ENCODE measurements at places on chromosomes 4 and X.

DNA sequence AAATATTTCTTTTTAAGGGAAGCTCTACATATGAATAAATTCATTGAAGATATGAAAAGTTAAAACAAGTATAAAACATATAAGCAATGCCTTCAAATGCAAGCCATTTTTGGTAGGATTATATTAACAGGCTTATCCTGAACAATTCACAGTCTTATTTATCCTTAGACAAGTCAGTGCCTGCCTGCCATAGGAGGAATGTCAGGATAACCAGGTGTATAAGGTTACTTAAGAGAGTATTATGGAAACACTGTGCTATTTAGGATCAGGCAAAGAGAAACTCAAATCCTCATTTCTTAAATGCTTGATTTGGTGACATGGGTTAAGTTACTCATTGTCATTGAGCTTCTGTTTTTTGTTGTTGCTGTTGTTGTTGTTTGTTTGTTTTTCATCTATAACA lies 2029.9 kb upstream of the AGA start:
- DNase-seq: no peak

- no peak for DNase-seq
Measured at GRCh38 chrX:16239211-16239610, 71.9 kb downstream of the MAGEB17 start.

- no peak for DNase-seq
Measured at GRCh38 chr4:127868196-127868595, 12.5 kb upstream of the PLK4 start.

GRCh38 chr4:78217557-78217956 lies 160.4 kb downstream of the FRAS1 start:
- no peak for DNase-seq

GRCh38 chrX:110692866-110693265 lies 102.8 kb downstream of the CHRDL1 start:
- DNase-seq: no peak

DNA sequence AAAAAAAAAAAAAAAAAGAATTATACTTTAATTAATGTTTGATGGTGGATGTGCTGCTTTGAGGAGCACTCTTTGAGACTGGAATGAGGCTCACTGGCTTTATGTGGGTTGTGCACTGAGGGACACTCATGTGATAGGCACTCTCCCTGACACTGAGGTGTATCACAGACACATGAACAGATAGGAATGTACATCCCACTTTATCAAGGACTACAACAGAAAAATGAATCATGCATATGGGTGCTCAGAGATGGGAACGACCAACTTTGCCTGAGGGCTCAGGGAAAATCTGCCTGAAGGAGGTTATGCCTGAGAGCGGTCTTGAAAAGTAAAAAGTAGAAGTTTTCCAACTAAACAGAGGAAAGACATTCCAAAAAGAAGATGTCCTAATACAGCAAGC lies 97.7 kb upstream of the RBPJ start:
- DNase-seq: no peak

GRCh38 chr4:141713185-141713584 lies 76.8 kb downstream of the IL15 start:
- DNase-seq: no peak

- DNase-seq: no peak
Measured at GRCh38 chrX:72081605-72082320, 50.0 kb downstream of the RTL5 start.

- DNase-seq: no peak
Measured at GRCh38 chr4:19850909-19851308, 400.8 kb upstream of the SLIT2 start.

DNA sequence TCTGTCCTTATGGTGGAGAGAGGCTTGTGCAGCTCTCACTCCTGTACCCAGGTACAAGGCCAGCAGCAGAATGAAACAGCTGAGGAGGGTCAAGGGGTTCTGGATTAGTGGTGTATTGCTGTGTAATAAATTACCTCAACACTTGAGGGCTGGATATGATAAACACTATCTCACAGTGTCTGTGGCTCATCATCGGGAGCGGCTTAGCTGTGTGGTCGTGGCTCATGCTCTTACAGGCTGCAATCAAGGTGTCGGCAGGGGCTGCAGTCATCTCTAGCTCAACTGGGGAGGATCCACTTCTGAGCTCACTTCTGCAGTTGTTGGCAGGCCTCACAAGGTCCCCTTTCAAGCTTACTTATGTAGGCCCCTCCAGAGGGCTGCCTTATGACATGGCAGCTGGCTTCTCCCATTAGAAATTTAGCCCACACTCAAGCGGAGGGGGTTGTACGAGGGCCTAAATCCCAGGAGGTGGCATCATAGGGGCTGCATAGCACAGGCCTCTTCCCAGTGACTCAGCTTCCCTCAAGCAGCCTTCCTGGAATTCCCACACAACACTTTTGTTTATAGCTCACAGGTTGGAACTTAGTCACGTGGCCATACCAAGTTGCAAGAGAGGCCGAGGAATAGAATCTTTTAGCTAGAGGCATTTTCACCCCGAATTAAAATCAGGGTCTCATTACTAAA lies 148.2 kb upstream of the RPS6KA3 start:
- DNase-seq: no peak

GRCh38 chr4:57633212-57633859 lies 523.2 kb upstream of the IGFBP7 start:
- no peak for DNase-seq

GRCh38 chrX:118855681-118856310 lies 32.2 kb downstream of the ZCCHC12 start:
- DNase-seq: no peak

GRCh38 chr4:117334451-117335188 lies 249.2 kb upstream of the TRAM1L1 start:
- DNase-seq: no peak

DNA sequence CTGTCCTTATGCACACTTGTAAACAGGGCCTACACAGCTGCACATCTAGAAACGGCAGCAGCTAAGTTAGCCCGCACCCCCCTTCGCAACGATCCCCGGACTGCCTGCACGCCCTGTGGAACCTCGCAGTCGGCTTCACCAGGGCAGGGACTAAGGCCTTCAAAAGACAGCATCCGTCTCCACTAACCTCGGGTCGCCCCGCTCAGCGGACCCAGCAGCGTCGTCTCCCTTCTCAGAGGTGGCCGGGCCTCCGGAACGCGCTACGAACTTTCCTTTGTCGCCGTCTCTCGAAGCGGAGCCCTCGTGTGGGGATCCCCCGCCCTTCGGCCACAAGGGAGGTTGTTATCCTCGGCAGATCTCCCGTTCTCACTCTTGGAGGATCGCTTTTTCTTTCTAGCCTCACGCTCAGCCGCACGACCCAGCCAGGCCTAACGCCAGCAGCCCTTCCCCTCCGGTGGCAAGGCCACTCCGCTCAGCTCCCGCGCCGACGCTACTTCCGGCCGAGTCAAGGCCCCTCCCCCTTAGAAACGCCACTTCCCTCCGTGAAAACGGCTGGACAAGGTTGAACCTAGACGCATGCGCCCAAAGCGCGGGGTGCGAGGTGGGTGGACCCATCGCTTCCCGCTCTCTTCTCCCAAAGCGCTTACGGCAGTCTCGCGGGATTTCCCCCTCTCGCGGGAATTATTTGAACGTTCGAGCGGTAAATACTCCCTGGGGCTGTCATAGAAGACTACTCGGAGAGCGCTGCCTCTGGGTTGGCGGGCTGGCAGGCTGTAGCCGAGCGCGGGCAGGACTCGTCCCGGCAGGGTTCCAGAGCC lies at the start of the genes DCAF16 and NCAPG:
DCAF16 (minus strand) TSS at position 498 of the 818 bp plus-strand sequence. CDS start 6,616 bp downstream, outside the sequence.
NCAPG (plus strand) TSS at position 720 of the 818 bp plus-strand sequence. CDS start 99 bp downstream, outside the sequence.
- DNase-seq: peak; percentile 74

GRCh38 chr4:26144526-26145155 lies 176.2 kb upstream of the RBPJ start:
- no peak for DNase-seq

DNA sequence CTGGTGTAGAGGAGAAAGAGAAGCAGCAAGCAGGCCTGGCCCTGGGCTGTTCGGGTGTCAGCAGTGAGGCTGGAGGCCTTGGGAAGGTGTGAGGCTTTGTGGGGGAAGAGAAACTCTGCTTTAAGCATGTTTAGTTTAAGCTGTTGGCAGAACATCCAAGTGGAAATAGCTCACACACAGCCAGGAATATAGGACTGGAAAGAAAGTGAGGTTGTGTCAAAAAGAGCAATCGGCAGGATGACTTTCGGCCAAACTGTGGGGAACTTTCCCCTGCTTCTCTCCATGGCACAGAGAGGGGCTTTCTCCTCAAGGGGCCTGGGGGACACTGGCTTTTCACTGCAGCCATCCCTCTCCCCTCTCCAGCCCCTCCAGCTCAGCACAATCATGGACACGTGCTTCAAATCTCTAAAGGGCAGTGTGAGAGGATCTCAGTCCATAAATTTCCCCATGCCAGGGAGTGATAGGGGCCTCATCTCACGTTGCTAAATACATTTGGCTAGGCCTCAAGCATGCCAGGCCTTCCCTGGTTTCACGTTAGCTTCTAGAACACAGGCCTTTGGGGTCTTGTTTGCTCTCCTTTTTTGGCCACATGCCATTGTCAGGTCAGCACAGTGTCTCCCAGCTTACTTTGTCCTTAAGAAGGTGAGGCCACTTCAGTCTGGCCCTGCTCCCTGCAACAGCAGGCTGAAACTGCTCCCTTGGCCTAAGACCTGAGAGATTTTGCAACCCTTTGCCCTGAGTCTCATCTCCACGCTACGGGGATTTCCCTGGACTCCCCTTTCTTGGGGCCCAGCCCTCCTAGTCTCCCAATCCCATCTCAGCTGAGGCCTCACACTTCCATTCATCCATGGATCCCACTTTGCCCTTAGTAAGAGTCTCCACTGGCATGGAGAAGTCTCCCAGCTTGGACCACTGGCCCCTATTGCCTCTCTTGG lies 8.3 kb upstream of the CITED1 start:
- no peak for DNase-seq

DNA sequence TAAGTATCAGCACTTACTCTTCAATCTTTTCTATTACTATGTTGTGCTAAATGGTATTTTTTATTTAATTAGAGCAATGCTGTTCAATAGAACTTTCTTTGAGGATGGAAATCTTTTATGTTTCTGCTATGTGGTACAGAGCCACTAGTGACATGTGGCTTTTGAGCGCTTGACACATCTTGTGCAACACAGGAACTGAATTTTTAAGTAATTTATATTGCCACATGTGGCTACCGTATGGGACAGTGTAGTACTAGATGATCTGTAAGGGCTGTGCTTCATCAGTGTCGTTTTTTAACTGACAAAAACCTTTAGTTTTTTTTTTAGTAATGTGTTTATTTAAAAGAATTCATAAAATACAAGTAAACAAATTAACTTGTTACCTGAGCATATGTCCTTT lies 22.4 kb downstream of the HPRT1 start:
- DNase-seq: no peak

DNA sequence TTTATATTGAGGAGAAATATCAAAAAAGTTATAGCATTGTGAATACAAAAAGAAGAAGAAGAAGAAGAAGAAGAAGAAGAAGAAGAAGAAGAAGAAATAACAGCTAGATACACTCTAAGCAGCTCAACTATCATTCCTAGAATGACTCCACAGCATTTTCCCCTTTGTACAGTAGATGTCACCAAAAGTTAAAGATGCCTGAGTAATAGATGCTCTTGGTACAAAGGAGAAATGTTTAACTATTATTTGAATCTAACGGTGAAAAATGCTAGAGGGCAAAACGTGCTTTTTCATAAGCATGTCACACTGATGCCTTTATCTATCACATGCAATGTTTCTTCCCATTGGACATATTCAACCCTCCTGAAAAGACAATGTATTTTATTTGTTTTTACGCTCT lies 178.4 kb upstream of the GPRIN3 start:
- DNase-seq: no peak

DNA sequence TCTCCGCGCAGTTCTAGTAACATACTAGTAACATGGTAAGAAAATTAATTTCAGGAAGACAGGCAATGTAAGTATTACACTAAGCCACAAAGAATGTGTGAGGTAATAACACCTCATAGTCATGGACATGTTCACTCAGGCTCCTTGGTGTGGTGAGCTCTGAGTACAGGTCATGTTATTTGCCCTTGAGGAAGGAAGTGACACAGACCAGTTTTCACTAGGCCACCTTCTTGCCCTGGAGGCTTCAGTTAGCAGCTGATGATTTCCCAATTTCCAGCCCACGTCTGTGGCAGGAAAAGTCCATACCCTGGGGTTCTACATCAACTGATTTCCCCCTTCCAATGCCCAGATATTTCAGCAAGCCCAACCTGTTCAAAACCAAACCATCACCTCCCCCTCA lies 6.7 kb downstream of the APOO start:
- no peak for DNase-seq

- DNase-seq: no peak
Measured at GRCh38 chrX:11380187-11380844, 87.1 kb downstream of the AMELX start.

All from cortex of kidney (tissue), 1 donor.